ENCODE measurements at places on chromosomes 12 and 14. TPM values are rescaled to one million over a fixed set of nuclear protein-coding genes. Genes with fewer than 3 reads are reported as not detected.

DNA sequence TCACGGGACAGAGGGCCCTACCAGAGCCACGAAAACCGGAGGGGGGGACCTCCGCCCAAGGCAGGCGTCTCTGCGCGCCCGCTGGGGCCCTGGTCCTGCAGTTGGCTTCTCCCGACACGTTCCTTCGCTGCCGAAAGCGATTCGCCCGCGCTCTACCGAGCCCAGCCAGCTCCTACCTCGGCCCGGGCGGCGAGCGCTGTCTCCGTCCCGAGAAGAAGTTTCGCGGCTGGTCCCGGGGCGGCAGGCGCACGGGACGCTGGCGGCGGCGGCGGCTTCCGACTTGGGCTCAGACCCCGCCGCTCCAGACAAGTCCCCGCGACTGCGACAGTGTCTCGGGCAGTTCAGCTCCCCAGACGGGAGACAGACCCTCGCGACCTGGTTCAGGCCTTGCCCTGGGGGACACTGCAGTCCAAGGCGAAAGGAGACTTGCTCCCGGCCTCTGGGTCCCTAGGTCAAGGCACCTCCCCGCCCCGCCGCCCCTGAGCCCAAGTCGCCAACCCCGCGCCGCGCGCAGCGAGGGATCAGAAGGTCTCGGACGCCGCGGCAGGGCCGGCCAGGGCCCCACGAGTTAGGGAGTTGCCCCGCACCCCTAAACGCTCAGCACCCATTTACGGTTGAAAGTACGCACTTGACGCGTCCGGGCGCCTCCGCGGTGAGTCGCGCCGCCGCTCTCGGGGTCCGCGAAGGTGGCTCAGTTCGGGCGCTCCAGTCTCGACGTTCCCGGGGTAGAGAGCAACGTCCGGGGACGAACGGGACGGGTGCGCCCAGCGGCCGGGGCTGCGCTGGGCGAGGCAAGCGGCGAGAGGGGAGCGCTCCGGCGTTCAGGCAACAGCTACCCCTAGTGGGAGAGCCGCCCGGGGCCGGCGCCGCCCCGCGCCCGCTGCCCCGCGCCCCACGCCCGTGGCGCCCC is 1.4 kb upstream of the DIO3 start:
- no peak for DNase-seq

- no peak for DNase-seq
Measured at GRCh38 chr12:30694412-30695198, 1.1 kb downstream of the IPO8 start.

Gene SLC38A4
- total RNA-seq: not detected

Gene SLC16A7
- 22.0 TPM for total RNA-seq

GRCh38 chr12:18932211-18932610 is 194.3 kb downstream of the CAPZA3 start:
- no peak for DNase-seq

DNA sequence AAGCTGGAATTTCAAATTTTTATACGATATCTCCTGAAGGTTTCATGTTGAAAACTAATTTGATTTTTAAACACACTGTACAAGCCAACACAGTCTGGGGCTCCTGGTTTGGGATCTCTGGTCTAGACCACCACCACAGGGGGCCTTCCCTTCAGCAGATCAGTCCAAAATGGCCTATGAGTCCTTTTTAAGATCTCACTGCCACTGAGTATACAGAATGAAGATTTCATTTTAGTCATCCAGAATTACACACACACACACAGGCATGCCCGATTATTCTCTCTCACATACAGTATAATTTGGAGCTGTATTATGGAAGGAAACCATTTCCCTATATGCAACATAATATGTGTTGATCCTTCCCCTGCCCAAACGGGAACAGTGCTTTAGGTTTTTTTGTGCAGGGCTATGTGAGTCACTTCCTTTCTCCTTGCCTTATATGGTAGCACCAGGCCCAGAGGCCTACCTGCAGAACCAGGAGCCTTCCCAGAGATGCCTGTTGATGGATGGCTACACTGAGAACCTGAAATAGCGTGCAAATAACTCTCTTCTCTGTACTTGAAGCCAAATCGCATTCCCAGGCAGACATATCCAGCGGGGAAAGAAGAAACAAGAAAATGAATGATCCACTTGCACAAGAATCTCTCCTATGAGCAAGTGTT is 28.1 kb upstream of the WNK1 start:
- DNase-seq: peak; percentile 30

- DNase-seq: no peak
Measured at GRCh38 chr14:69937367-69938081, 58.3 kb downstream of the SMOC1 start.

Gene OR4E2
- total RNA-seq: 0.25 TPM

Measured in activated CD4-positive, alpha-beta memory T cell treated with anti-CD3 and anti-CD28 coated beads, Interleukin-2, amount 10 ng/mL, durations not matched to agents 7 days and 5 days (primary cell).